ENCODE measurements at places on chromosomes 1 and 21. TPM values are rescaled to one million over a fixed set of nuclear protein-coding genes. Genes with fewer than 3 reads are reported as not detected.

S100A8 gene
- total RNA-seq: not detected

UBQLN4 gene
- 31.9 TPM for total RNA-seq

ST6GALNAC3 gene
- 0.19 TPM for total RNA-seq

PPIAL4G gene
- total RNA-seq: not detected

RHBDL2 gene
- total RNA-seq: not detected

CC2D1B gene
- 25.1 TPM for total RNA-seq

HSPA6 gene
- total RNA-seq: 1.6 TPM

NOS1AP gene
- total RNA-seq: 0.15 TPM

ZNF436 gene
- total RNA-seq: 3.1 TPM

FCRLB gene
- 7.9 TPM for total RNA-seq

LMOD1 gene
- total RNA-seq: 0.15 TPM

TCHHL1 gene
- total RNA-seq: not detected

BARHL2 gene
- total RNA-seq: not detected

C1orf115 gene
- 4.6 TPM for total RNA-seq

ANGPTL3 gene
- total RNA-seq: not detected

TMEM201 gene
- total RNA-seq: 24.5 TPM

CDC42BPA gene
- total RNA-seq: 0.23 TPM

CELF3 gene
- not detected for total RNA-seq

OR2L8 gene
- not detected for total RNA-seq

MIXL1 gene
- total RNA-seq: 0.40 TPM

SYT2 gene
- total RNA-seq: not detected

SYT14 gene
- not detected for total RNA-seq

RUNX3 gene
- 151 TPM for total RNA-seq

OR2T1 gene
- total RNA-seq: not detected

SLAMF7 gene
- 133 TPM for total RNA-seq

GJA4 gene
- 0.18 TPM for total RNA-seq

UBXN11 gene
- total RNA-seq: 19.3 TPM

FMO1 gene
- total RNA-seq: not detected

PLEKHN1 gene
- total RNA-seq: 0.43 TPM

GCSAML gene
- not detected for total RNA-seq

KPRP gene
- not detected for total RNA-seq

HES3 gene
- not detected for total RNA-seq

S100A9 gene
- 0.37 TPM for total RNA-seq

FHAD1 gene
- 0.80 TPM for total RNA-seq

OR10J5 gene
- total RNA-seq: not detected

SPRR1A gene
- not detected for total RNA-seq

HRNR gene
- not detected for total RNA-seq

PRDM15 gene
- total RNA-seq: 16.0 TPM

ARTN gene
- total RNA-seq: 2.9 TPM

CRYAA gene
- not detected for total RNA-seq

UBXN10 gene
- total RNA-seq: not detected

FTCD gene
- not detected for total RNA-seq

TMCC2 gene
- total RNA-seq: 2.4 TPM

RHBG gene
- total RNA-seq: 0.11 TPM

AMY1A gene
- total RNA-seq: not detected

LHX8 gene
- not detected for total RNA-seq

CYP4X1 gene
- not detected for total RNA-seq

GABRD gene
- not detected for total RNA-seq

CSMD2 gene
- total RNA-seq: not detected

MTARC1 gene
- total RNA-seq: 0.72 TPM

RGS5 gene
- 2.8 TPM for total RNA-seq

RNF223 gene
- not detected for total RNA-seq

ACKR1 gene
- total RNA-seq: 0.35 TPM

C2CD2 gene
- total RNA-seq: 11.6 TPM

ZYG11A gene
- 0.74 TPM for total RNA-seq

TNFSF18 gene
- total RNA-seq: not detected

TUFT1 gene
- 2.6 TPM for total RNA-seq

Data from GM12878 (cell line).